Stimulated activated CD4-positive, alpha-beta T cell treated with anti-CD3 and anti-CD28 coated beads, Interleukin-15, amount 100 ng/mL, for 24 hours (primary cell): ENCODE measurements at places on chromosomes 1 and 21.

- no peak for DNase-seq
Observed at GRCh38 chr1:1334835-1335234, 3.8 kb downstream of the TAS1R3 start.

DNA sequence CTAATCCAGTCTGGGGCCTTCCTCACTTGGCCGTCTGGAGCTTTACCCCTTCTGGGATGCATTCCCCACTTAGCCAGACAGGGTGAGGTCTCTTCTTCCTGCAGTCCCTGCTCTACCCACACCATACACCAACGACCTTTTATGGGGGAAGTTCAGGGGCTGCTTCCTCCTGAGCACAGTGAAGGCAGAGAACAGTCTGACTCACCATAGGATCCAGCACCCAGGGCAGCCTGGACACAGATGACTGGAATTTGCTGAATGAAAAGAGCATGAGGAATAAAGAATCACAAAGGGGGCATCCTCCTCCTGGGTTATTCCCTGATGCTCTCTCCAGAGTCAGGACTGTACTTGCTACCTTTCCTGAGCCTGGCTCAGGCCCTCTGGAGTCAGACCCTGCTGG, 4.6 kb upstream of the FOXE3 start:
- DNase-seq: no peak

DNA sequence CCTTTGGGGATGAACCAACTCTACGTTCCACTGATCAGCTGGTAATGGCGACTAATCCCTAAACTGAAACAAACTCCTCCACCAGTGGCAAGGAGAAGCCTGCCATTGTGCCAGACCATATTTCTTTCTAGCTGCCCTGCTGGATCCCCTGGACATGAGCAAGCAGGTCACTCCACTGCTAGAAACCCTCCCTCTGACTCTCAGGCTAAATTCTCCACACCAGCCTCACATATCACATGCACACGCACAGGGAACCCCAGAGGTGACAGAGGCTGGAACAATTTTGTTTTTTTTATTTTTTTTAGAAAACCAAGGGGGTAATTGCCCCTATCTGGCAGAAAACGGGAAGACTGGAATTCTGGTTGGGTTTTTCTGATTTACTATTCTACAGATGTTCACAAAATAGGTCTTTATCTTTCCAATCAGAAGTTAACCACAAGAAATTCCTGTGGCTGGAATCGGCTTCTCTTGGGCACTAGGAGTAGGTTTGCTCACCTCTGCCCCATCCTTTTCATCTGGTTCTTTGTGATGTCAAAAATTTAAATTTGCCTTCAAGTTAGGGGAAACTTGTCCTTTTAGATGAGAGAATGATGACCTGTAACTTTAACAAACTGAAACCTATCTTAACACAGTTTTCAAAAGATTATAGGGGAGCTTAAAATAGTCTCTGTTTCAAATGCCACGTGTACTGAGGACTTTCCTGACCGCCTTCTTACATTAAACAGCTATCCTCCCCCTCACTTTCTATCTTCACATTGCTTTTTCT, 258.1 kb downstream of the SDCCAG8 start:
- no peak for DNase-seq

GRCh38 chr1:61259379-61260148, 177.2 kb downstream of the NFIA start:
- no peak for DNase-seq

GRCh38 chr1:18643154-18644012, 12.7 kb downstream of the PAX7 start:
- DNase-seq: peak; percentile 41

DNA sequence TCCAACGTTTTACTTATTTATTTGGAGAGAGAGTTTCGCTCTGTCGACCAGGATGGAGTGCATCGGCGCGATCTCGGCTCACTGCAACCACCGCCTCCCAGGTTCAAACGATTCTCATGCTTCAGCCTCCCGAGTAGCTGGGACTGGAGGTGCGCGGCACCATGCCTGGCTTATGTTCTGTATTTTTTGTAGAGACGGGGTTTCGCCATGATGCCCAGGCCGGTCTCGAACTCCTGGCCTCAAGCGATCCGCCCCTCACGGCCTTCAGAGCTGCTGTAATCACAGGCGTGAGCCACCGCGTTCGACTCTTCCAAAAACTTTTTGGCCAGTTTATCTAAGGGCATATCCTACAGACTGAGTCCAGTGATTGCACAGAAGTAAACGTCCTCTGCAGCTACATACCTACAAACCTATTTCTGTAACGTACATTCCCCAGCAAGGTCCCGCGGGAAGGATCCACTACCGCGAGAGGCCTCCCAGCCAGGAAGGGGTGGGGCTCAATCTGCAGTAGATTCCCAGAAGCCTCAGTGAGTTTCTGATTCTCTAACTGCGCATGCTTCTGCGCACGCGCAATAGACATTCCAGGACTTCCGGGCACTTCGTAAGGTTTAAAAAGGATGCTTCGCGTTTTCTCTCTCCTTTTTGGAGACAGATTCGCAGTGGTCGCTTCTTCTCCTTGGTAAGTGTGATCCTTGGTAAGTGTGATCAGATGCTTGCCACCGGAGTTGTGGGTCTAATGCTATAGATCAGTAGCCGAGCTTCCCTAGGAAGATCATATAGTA, at the start of gene RCC1:
Gene RCC1 (plus strand): TSS at position 638 of the 782 bp plus-strand sequence. CDS start 23,824 bp downstream, outside the sequence.
- DNase-seq: peak; percentile 96

DNA sequence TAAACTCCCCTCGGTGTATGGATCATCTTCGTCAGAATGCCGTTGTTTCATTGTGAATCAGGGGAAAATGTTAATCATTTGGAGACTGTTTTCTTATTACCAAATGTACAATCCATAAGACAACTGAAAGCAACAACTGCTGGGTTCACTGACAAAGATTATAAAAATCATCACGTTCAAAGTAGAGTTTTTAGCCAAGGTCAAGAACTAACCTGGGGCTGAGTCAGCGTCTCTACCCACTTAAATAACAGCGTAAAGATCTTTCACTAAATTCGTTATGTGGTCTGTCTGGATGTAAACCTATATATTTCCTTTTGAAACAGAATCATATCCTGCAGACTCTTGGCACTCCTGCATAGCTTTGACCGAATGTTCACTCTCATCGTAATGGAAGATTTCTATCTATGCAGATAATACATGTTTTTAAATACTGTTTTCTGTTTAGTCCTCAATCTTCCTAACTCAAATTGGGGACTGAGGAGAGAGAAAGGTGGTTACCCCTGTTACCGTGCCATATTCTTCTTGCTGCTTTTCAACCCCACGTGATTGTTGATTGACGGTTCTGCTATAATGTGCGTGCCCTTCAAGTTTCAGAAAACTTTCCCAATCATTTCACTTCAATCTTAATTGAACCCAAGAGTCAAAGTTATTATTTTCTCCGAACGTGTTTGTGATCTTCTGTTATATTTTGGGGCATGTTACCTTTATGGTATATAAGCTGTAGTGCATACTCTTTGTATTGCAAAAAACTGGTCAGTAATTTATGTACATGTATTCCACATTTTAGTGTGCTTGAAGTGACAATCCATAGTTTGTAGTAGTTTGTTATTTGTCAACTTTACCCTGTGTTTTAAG, 15.6 kb upstream of the NCMAP start:
- peak; percentile 64 for DNase-seq

- no peak for DNase-seq
Observed at GRCh38 chr1:86231076-86231475, 74.5 kb upstream of the COL24A1 start.

DNA sequence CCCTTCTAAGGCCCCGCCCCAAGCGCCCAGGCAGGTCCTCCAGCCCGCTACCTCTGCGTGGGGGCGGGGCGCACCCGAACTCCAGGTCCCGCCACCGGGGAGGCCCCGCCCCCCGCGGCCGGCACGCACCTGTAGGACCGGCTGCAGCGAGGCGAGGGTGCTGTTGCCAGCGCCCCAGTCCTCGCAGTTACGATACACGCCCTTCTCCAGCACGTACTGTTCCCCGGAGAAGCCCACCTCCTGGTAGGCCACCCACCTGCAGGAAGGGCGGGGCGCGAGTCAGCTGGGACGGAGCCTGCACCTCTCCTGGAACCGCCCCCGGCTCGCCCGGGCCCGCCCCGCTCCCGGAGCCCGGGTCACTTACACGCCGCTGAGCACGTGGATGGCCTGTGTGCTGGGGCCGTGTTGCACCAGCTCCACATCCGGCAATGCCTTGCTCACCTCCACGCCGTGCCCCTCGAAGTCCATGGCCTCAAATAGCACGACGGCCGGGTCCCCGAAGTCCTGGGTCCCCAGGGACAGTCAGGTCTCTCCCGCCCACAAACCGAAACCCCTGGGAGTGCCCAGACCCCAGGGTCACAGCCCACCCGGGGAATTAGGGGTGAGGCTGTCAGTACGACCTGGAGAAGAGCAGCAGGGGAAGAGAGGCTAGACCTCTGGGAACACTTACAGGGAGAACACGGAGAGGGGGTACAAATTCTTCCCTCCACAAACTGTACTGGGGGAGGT, 17.3 kb downstream of the CRYBG2 start:
- DNase-seq: peak; percentile 91

DNA sequence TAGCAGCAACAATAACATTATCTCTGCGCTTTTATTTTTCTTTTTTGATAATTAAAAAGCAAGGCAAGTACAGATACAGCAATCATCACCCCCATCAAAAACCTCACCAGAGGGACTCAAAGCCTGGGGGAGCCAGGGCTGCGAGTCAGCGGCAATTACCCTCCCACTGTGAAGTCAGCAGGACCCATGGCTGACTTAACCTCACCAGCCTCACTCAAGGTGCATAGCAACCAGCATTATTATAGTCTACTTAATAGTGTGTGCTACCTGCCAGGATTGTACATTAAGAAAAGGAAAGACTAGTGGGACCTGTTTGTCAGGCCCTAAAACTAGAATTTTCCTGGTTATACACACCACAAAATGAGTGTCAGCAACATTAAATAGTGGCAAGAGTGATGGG, 28.9 kb upstream of the SERBP1 start:
- no peak for DNase-seq

DNA sequence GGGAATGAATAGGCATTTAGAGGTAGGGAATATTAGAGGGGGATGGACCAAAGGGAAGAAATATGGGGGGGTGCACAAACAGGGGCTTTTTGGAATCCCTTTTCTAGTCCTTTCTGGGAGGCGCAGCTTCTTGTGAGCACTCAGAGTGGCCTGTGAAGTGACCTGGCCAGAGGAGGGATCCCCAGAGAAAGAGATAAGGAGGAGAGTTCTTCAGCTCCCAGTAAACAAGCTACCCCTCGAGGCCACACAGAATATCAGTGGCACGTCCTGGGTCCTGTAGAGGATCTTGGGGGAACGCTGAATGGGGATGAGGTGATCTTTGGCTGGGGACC, 19.4 kb downstream of the VANGL2 start:
- DNase-seq: no peak

- no peak for DNase-seq
Observed at GRCh38 chr21:15754640-15755039, 24.9 kb downstream of the USP25 start.
